ENCODE measurements at places on chromosomes 16 and 17.
A peak's percentile ranks its signal among the peaks of the same experiment; 100 is the strongest.

GRCh38 chr16:17989255-17989654 is 347.3 kb downstream of the NPIPA8 start:
- no peak overlapping the region for H3K27ac ChIP-seq
- DNase-seq: no peak
- H3K4me1 ChIP-seq: peaks cover 32% of the 10 kb centered on the region

DNA sequence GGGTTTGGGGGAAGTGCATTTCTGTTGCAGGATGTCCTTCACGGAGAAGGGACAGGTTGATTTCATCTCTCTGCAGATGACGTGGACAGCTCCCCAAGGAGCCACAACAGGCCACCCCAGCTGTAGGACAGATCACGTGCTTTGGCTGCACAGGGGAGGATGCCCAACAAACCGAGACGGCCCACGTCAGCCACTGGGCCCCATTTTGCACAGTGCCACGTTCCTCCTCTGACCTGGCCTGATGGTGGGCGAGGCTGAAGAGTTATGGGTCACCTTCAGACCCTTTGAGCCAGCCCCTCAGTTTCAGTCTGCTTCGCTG is 9.0 kb upstream of the RHBDL3 start:
- peaks cover 48% of the 10 kb centered on the region for H3K4me1 ChIP-seq
- H3K4me3 ChIP-seq: no peak overlapping the region
- DNase-seq: no peak
- H3K27ac ChIP-seq: no peak overlapping the region
- peaks cover 47% of the 10 kb centered on the region for H3K27me3 ChIP-seq

GRCh38 chr16:49827805-49828438 is 28.0 kb downstream of the ZNF423 start:
- no peak overlapping the region for H3K4me3 ChIP-seq
- H3K27me3 ChIP-seq: peaks cover 4% of the 10 kb centered on the region
- H3K27ac ChIP-seq: no peak overlapping the region
- H3K4me1 ChIP-seq: peaks cover 92% of the 10 kb centered on the region

GRCh38 chr16:10981697-10982216 is 37.4 kb downstream of the CLEC16A start:
- peaks cover 19% of the 10 kb centered on the region for H3K36me3 ChIP-seq
- no peak overlapping the region for H3K4me3 ChIP-seq
- peaks cover 65% of the 10 kb centered on the region for H3K4me1 ChIP-seq
- DNase-seq: no peak
- no peak overlapping the region for H3K27ac ChIP-seq

DNA sequence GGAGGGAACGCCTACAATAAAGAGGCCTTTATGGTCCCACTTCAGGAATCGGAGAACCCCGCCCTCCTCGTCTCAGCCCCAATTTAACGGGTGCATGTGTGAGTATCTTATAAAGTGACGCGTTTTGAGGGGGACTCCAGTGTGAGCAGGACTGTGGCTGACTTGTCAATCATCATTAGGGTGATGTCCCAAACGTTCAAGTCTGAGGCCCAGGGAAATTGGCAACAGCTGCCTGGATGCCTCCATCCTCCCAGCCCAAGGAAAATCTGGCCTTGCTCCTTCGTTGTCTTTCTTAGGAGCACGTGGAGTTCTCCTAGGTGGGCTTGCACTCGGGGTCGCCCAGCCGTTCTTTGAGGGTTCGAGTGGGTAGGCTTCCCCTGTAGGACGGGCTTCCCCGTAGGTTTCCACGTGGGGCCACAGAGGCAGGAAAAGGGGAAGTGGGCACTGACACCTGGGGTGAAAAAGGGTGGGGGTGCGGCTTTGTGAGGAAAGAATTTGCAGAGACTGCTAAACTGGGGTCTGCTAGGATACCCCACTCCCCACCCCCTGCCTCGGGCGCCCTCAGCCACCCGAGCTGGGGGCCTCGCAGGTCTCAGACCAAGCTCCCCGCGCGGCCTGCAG is 561 bp upstream of the HERPUD1 start:
- H3K27me3 ChIP-seq: peaks cover 26% of the 10 kb centered on the region
- H3K4me3 ChIP-seq: peak overlapping the region; percentile 96
- peak; percentile 19 for DNase-seq
- peak overlapping the region; percentile 99 for H3K27ac ChIP-seq
- H3K4me1 ChIP-seq: peaks cover 45% of the 10 kb centered on the region

GRCh38 chr17:74394275-74394950 is 27.1 kb downstream of the GPR142 start:
- H3K36me3 ChIP-seq: no peaks in the 10 kb centered on the region
- no peak overlapping the region for H3K27ac ChIP-seq
- peaks cover 22% of the 10 kb centered on the region for H3K27me3 ChIP-seq
- no peak overlapping the region for H3K4me3 ChIP-seq
- no peak for DNase-seq
- H3K4me1 ChIP-seq: peaks cover 54% of the 10 kb centered on the region

GRCh38 chr17:78266771-78267170 is 35.3 kb downstream of the TMEM235 start:
- H3K4me3 ChIP-seq: no peak overlapping the region
- H3K4me1 ChIP-seq: peaks cover 82% of the 10 kb centered on the region
- no peak for DNase-seq
- H3K36me3 ChIP-seq: no peaks in the 10 kb centered on the region
- no peak overlapping the region for H3K27ac ChIP-seq

GRCh38 chr17:3986270-3986938 is 22.2 kb upstream of the ATP2A3 start:
- no peaks in the 10 kb centered on the region for H3K36me3 ChIP-seq
- no peak overlapping the region for H3K4me3 ChIP-seq
- peaks cover 32% of the 10 kb centered on the region for H3K4me1 ChIP-seq
- DNase-seq: no peak

GRCh38 chr17:43759836-43760235 is 1.2 kb upstream of the SOST start:
- DNase-seq: no peak
- H3K27me3 ChIP-seq: peaks cover 55% of the 10 kb centered on the region
- H3K27ac ChIP-seq: no peak overlapping the region
- peak overlapping the region; percentile 22 for H3K4me3 ChIP-seq

- DNase-seq: no peak
- no peak overlapping the region for H3K27ac ChIP-seq
- no peak overlapping the region for H3K4me3 ChIP-seq
- H3K27me3 ChIP-seq: no peaks in the 10 kb centered on the region
Observed at GRCh38 chr16:13923703-13924298, 3.8 kb downstream of the ERCC4 start.

DNA sequence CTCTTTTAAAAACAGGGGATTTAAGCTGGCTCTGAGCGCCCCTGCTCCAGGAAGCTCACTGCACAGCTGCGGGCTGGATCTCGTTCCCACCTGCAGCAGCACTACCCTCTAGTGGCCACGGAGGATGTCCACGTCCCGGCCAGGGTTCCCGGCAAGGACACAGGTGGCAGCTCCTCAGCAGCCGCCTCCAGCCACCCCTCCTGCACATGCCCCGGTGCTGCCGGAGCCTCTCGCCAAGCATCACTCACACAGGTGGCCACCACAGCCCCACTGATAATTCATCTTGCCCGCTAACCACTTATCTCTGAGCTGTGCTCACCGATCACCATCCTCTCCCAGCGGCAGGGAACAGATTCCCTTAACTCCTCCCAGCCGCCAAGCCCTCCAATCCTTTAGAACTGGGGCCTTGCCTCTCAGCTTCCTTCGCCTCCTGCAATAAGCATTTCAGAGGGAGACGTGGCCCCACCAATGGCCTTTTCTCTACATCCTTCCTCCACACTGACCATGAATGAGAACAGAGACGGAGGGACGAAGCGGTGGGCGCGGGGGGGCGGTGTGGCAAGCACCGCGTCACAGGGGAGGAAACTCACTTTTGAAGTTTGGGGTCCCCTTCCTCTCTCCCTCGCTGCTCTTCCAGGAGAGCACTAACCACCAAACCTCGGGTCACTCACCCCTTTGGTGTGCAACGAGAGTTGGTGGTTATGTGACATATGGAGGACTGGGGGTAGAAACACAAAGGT is 222.1 kb downstream of the RBFOX3 start:
- no peak overlapping the region for H3K4me3 ChIP-seq
- H3K4me1 ChIP-seq: no peaks in the 10 kb centered on the region
- peak; percentile 79 for DNase-seq
- no peaks in the 10 kb centered on the region for H3K36me3 ChIP-seq

- peak overlapping the region; percentile 68 for H3K4me3 ChIP-seq
- H3K4me1 ChIP-seq: peaks cover 18% of the 10 kb centered on the region
- H3K27ac ChIP-seq: no peak overlapping the region
- H3K27me3 ChIP-seq: peaks cover 53% of the 10 kb centered on the region
- peak; percentile 72 for DNase-seq
Observed at GRCh38 chr17:42072323-42073187, 22.2 kb upstream of the C17orf113 start.

DNA sequence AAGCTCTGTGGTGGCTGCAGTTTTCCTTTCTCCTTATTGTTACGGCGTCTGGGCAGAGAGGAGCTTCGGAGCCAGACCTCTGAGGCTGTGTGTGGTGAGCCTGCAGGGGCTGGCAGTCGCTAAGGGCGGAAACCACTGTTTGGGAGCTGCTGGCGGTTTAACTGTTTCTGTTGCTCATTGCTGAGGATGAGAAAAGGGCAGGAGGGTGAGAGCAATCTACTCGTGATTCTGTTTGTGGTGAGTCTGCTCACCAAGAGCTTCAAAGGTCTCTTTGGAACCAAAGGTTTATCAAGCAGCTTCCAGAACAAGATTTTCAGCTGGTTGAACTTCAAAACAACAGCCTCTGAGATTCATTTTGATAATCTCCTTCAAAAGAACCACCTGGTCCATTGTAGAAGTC is 143.9 kb downstream of the ANKFN1 start:
- peaks cover 7% of the 10 kb centered on the region for H3K4me1 ChIP-seq
- no peak overlapping the region for H3K27ac ChIP-seq
- H3K4me3 ChIP-seq: no peak overlapping the region
- H3K36me3 ChIP-seq: no peaks in the 10 kb centered on the region
- peaks cover 7% of the 10 kb centered on the region for H3K27me3 ChIP-seq
- peak; percentile 6 for DNase-seq

- peaks cover 40% of the 10 kb centered on the region for H3K4me1 ChIP-seq
- no peak overlapping the region for H3K27ac ChIP-seq
- H3K27me3 ChIP-seq: peaks cover 63% of the 10 kb centered on the region
- H3K4me3 ChIP-seq: peak overlapping the region; percentile 32
Observed at GRCh38 chr17:2028234-2028614, 1.7 kb upstream of the DPH1 start.

- DNase-seq: peak; percentile 50
- no peaks in the 10 kb centered on the region for H3K36me3 ChIP-seq
- H3K27me3 ChIP-seq: peaks cover 20% of the 10 kb centered on the region
- no peak overlapping the region for H3K27ac ChIP-seq
- H3K4me3 ChIP-seq: peak overlapping the region; percentile 78
- H3K4me1 ChIP-seq: peaks cover 18% of the 10 kb centered on the region
Observed at GRCh38 chr16:1378804-1379303, 27.1 kb downstream of the GNPTG start.

- no peak for DNase-seq
- H3K27me3 ChIP-seq: peaks cover 3% of the 10 kb centered on the region
- no peak overlapping the region for H3K4me3 ChIP-seq
Observed at GRCh38 chr17:79970576-79971068, 65.0 kb downstream of the TBC1D16 start.

DNA sequence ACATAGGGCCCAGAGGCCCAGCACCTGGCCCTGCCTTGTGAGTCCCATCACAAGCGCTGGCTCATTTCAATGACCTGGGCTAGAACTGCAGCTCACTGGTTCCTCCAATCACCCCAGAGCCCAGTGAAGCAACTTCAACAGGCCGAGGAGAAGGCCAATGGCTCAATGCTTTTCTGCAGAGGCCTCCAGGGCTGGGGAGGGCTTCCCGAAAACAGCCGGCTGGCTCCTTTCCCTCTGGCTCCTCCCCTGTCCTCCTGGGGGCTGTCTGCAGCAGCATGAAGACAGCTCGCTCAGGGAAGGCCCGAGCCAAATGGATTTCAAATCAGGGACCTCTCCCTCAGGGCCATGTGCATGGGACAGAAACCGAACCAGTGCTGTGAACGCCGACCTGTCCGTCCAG is 121.6 kb downstream of the ZNF423 start:
- no peak overlapping the region for H3K27ac ChIP-seq
- H3K4me3 ChIP-seq: no peak overlapping the region
- DNase-seq: no peak
- H3K27me3 ChIP-seq: peaks cover 5% of the 10 kb centered on the region
- H3K4me1 ChIP-seq: peaks cover 69% of the 10 kb centered on the region

GRCh38 chr16:73553941-73554660 is 506.2 kb upstream of the ZFHX3 start:
- H3K36me3 ChIP-seq: no peaks in the 10 kb centered on the region
- H3K27me3 ChIP-seq: peaks cover 12% of the 10 kb centered on the region
- no peak overlapping the region for H3K4me3 ChIP-seq
- H3K4me1 ChIP-seq: peaks cover 41% of the 10 kb centered on the region

DNA sequence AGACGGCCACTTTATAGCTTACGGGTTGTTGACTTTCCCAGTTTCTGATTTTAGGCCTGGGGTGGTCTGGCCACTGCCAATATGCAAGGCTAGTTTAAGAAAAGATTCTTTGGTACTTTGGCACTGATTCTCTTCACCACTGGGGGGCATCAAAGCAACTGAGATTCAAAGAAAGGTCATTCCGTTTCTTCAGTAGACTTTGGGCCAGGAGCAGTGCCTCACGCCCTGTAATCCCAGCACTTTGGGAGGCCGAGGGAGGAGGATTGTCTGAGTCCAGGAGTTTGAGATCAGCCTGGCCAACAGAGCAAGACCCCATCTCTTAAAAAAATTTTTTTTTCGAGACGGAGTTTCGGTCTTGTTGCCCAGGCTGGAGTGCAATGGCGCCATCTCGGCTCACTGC is 53.0 kb downstream of the RPA1 start:
- DNase-seq: peak; percentile 25
- no peak overlapping the region for H3K4me3 ChIP-seq

DNA sequence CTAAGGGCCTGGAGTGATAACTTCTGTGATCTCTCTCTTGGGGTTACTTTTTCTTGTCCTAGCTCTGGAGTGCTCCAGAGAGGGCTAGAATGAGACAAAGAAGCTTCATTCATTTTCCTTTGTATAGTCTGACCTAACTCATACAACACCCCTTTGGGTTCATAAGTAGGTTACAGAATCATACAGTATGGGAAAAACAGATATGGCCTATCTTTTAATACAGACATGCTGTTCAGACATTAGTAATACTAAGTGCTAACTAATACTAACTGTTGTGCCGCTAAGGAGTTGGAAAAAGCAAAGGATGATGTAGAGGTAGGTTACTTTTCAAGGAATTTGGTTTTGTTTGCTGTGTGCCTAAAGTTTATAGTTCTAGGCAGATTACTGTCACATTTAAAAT is 84.7 kb downstream of the NLK start:
- peaks cover 2% of the 10 kb centered on the region for H3K27me3 ChIP-seq
- no peak for DNase-seq
- H3K36me3 ChIP-seq: peaks cover 20% of the 10 kb centered on the region
- no peak overlapping the region for H3K27ac ChIP-seq
- no peak overlapping the region for H3K4me3 ChIP-seq

DNA sequence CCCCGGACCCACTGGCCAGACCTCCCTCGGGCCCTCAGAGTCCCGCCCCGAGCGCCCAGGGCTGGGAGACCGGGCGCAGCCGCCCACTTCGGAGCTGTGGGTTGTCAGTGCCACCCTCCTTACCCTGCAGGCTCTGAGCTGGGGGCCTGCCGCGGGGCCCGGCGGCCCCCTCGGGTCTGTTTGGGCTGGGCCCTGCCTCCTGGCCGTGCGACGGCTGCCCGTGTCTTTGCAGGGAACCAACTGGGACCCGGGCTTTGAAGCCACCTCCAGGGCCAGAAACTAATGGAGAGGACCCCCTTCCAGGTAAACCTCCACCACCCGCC is 443 bp downstream of the TEDC2 start:
- H3K36me3 ChIP-seq: peaks cover 18% of the 10 kb centered on the region
- H3K4me3 ChIP-seq: peak overlapping the region; percentile 88
- H3K4me1 ChIP-seq: peaks cover 16% of the 10 kb centered on the region
- no peak for DNase-seq
- no peaks in the 10 kb centered on the region for H3K27me3 ChIP-seq

GRCh38 chr16:30724641-30725417 is 23.4 kb upstream of the PHKG2 start:
- no peak overlapping the region for H3K4me3 ChIP-seq
- no peak for DNase-seq
- peaks cover 15% of the 10 kb centered on the region for H3K27me3 ChIP-seq
- no peaks in the 10 kb centered on the region for H3K4me1 ChIP-seq
- H3K36me3 ChIP-seq: peaks cover 91% of the 10 kb centered on the region
- H3K27ac ChIP-seq: no peak overlapping the region
